ENCODE measurements at places on chromosomes 3 and 15.

DNA sequence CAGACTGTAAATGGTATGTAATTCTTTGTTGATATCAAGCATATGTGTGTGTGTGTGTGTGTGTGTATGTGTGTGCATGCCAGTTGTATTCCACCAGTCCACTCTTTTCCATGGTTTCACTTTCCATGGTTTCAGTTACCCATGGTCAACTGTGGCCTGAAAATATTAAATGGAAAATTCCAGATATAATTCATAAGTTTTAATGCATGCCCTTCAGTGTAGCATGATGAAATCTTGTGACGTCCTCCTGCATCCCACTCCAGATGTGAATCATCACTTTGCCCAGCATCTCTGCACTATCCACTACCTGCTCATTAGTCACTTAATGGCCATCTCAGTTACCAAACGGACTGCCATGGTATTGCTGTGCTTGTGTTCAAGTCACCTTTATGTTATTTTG is 215.9 kb downstream of the GBE1 start:
- no peak for DNase-seq

DNA sequence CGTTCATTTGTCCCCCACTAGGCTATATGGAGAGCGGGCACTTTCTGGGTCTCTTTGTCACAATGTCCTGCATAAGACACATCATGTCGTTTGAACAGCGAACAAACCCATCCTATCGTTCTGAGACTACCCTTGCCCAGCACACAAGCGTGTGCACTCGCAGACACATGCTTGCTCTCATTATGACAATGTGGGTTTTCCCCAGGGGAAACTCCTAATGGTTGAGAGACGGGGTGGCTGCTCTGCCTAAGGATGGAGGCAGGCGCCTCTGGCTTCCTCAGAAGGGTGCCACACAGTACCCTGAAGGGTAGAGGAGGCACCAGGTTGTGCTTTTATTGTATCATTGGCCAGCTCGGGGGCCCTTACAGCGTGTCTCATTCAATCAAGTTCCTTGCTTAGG is 51.0 kb upstream of the MYZAP start:
- DNase-seq, result no peak

DNA sequence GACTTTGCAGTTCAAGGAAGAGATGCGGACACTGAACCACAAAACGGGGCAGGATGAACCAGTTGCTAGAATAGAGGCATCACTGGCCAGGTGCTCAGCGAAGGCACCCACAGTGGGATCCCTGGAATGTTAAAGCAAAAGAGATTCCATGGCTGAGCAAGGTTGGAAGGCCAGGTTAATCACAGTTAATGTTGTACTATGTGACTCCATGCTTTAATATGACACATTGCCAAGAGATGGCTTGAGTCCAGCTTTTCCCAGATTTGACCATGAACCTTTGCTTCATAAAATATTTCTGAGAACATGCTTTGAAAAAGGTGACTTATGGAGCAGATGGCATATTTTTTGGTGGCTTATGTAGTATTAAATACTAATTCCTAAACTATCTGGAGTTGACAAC is 76.2 kb upstream of the CMTM7 start:
- DNase-seq, result no peak

DNA sequence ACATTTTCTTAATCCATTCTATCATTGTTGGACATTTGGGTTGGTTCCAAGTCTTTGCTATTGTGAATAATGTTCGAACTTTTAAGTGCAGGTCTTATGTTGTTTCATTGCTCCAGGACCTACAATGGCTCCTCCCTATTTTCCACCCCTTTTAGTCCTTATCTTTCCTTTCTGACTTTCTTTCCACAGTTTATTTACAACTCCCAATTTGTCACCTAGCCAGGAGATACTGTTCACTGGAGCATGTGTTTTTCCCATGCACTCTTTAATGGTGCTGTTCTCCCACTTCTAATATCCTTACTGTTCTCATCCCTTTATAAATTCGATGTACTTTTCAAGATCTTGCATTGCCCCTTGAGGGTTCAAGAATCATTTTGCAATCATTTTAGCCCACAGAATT is 290.0 kb downstream of the WDR72 start:
- DNase-seq, result no peak

DNA sequence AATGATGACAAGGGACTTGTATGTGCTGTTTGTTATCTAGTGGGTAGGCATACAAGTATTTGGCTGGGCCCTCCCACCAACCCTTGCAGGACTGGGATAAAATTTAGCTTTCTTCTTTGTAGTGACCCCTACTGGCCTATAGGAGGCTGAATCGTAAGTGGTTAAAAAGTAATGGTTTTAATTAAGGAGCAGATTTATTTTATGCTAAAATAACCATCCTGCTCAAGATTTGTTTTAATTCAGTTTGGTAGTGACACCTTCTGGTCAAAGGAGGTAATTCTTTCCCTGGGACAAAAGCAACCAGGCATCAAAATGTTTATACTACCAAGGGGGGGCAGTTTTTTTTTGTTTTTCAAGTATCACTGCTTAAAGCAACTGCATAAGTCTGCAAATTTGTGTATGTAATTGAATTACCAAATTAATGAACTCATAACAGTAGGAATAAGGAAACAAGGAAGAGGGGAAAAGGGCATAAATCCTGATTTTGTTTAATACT is 70.7 kb downstream of the TOP2B start:
- DNase-seq, result peak; percentile 73
